ENCODE measurements at places on chromosomes 7 and 10. TPM values are rescaled to one million over a fixed set of nuclear protein-coding genes. Genes with fewer than 3 reads are reported as not detected.

DNA sequence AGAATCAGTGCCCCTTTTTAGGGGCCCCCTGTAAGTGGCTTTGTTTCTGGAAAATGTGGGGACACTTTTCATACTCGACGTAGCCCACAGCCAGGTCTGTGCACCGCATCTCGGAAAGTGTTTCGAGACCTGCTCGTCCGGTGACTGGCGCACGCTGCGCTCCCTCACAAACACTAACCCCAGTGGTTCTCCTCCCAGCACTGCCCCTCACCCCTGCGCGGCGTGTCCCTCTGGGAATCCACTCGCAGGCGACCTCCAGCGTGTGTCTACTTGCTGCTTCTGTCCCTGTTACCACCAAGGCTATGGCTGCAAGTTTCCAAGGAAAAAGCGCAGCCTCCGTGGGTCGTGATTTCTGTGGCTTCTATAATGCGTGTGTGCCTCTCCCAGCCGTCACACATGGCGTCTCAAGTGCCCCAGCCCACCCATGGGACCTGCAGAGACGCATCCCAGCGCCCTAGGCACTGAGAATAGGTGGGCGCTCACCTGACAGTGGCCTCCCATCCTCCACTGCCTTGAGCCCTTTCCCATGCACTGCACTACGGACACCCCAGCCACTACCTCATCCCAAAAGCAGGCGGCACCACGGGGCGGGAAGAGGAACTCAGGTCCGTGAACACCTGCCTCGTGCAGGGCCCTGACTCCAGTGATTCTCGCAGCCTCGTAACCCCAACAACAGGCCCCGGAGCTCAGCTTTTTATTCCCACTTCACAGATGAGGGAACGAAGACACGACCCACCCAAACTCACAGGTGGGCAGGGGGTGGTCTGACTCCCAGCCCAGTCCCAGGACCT is 49.3 kb downstream of the PTPRN2 start:
- no peak for DNase-seq

TEX47 gene
- not detected for total RNA-seq

DNA sequence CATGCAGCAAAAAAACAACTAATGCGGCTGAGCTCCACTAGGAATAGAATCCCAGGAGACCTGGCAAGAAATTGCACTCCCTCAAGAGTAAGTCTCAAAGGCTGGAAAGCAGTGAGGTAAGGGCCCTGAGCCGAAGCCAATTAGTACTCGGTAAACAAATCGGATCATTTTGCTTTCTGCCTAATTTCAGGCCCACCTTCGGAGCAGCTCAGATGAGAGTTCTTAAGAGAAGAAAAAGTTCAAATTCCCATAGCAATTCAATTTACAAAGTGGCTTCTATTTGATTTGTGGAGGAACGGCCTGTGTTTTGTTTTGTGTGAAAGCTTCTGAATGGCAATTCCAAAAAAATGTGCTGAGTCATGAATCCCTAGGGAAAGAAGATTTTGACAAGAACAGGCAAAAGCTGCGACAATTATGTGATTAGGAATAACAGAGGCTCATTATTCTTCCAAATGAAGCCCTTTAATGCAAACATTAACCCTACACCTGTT is 60.9 kb downstream of the SLC16A9 start:
- no peak for DNase-seq

GRCh38 chr7:99839287-99840021 is 11.6 kb downstream of the CYP3A43 start:
- no peak for DNase-seq

GRCh38 chr7:28052933-28053332 is 127.7 kb downstream of the JAZF1 start:
- DNase-seq = no peak

RPEL1 gene
- total RNA-seq = not detected

DNA sequence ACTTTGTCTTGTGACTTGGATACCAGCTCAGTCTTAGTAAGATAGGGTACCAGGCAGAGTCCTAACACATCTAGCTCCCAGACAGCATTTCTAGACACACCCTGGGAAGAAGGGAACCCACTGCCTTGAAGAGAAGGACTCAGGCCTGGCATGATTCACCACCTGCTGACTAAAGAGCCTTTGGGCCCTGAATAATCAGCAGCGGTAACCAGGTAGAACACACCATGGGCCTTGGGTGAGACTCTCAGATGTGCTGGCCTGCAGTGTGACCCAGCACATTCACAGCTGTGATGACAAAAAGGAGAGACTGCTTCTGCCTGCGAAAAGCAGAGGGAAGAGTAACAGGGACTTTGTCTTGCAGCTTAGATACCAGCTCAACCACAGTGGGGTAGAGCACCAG is 10.4 kb upstream of the TNKS2 start:
- no peak for DNase-seq

ELFN1 gene
- total RNA-seq = 10.5 TPM

GRCh38 chr7:65955718-65956117 is 26.3 kb downstream of the GUSB start:
- no peak for DNase-seq

VIPR2 gene
- total RNA-seq = 17.5 TPM
